ENCODE measurements at places on chromosomes 6 and 20.

DNA sequence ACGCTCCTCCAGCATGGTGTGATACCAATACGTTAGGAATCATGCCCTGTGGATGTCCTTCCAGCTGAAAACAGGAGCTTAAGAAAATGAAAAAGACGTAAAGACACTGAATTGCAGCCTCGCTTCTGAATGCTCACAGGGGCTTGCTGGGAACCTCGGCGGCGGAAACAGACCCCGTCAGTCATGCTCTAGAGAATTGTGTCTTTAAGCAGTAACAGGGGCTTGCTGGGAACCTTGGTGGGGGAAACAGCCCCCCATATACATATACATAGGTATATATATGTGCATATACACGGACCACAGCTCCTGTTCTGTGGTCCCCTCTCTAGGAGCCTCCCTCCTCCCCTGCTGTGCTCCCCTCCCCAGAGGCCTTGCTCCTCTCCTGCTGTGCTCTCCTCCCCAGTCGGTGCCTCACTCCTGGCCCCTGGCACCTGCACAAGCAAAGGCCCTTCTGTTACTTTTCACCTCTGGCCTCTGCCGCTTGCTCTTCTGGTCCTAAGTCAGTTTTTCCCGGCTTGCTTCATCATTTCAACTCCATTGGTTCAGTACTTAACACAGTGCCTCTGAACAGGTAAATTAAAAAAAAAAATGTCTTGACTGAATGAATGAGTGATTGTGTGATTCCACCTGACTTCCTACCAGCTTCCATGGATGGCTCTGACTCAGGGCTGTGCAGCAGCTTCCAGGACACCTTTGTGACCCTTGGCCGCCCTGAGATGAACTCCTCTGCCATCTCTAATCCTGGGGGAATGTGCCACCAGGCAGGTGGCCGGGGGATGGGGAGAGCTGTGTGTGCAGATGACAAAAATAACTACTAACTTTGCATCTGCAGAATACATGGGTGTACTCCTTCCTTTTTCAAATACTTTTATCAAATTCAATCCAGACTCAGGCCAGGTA, 246.1 kb downstream of the SMOC2 start:
- no peak for DNase-seq

- no peak for DNase-seq
Observed at GRCh38 chr6:77245026-77245425, 218.3 kb downstream of the HTR1B start.

DNA sequence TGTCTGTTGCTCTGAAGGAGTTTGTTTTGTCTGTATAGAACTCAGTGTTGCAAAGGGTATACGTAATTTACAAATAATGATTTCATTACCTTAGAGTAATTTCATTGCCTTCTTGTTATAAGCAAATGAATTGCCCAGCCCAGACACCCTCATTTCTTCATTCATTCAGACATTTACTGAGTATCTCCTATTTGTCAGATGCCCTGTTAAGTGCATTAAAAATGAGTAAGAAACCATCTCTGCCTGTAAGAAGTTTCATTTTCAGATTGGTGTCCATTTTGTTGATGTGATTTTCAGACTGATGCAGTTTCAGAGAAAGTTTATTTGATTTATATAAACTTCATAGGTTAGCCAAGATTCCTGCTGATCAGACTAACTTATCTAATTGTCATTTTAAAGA, 429.3 kb downstream of the PHF3 start:
- DNase-seq = no peak

DNA sequence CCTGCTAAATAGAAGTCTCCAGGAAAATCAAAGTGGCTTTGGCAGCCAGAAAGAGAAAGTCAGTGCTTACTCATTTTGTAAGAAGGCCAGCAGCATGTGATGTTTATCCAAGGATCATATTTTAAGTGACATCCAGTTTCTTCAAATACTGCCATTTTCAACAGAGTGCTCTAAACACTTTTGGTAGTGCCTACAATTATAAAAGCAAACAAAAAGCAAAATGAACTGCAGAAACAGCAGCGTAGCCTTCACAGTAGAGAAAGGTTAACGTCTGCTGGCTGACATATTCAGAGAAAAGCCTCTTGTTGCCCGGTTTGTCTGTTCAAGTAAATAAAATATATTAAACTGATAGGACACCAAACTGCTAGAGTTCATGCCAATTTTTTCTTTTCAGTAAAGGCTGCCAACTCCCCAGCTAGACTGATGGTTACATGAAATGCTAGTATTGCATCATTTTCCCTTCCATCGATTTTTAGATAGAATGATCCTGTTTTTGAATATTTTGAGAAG, 705.7 kb upstream of the SLC35B3 start:
- no peak for DNase-seq

- no peak for DNase-seq
Observed at GRCh38 chr6:29509711-29510110, 22.0 kb upstream of the MAS1L start.

DNA sequence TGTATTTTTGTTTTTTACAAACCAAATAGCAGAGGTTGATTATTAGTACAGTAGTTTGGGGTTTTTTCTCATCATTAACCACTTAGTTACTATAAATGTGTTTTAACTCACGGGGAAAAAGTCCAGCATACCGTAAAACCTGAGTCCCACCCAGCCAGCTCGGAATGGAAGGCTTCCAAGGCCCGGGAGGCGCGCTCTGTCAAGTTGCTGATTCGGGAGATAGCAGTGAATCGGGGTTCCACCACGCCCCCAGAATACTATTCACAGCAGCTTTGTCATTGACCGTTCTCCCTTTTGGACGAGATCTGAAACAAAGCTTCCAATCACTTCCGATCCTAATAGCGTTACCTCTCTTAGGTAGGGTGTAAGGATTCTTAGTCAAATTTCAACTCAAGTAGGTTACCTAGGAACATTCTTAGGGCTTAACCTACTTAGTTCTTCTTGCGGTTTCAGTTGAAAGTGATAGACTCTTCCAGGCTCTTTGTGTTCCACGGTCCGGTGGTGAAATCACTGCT, 232.8 kb upstream of the QKI start:
- DNase-seq = no peak

- DNase-seq = no peak
Observed at GRCh38 chr6:105593805-105594671, 191.2 kb upstream of the PREP start.

DNA sequence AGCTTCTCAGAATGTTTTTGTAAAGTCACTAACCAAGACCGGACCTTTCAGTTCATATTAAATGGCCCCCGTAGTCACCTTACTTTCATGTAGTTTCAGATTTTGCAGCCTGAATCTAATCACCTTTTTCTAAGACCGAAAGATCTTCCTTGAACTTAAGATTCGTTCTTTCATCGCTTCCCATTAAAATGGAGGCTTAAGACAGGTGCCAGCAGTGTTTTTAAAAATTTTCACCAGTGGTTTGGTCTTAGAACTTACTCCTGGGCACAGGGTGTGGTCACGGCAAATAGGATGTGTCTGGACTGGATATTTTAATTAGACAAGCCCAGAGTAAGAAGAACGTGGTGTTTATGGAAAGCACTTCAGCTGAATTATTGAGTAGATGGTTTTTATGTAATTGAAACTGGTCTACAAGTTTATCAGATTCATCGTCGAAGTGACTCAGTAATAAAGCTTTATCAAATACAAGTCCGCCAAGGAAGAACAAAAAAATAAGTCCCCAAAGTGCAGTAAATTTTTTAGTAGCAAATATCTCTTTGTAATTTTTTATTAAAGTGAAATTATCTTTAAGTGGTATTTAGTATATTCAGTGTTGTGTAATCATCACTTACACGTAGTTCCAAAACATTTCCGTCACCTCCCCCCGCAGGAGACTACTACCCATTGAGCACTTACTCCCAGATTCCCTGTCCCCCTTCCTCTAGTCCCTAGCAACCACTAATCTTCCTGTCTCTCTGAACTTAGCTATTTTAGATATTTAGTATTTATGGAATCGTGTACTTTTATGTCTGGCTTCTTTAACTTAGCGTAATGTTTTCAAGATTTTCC, 868 bp downstream of the SRSF3 start:
- peak; percentile 29 for DNase-seq

DNA sequence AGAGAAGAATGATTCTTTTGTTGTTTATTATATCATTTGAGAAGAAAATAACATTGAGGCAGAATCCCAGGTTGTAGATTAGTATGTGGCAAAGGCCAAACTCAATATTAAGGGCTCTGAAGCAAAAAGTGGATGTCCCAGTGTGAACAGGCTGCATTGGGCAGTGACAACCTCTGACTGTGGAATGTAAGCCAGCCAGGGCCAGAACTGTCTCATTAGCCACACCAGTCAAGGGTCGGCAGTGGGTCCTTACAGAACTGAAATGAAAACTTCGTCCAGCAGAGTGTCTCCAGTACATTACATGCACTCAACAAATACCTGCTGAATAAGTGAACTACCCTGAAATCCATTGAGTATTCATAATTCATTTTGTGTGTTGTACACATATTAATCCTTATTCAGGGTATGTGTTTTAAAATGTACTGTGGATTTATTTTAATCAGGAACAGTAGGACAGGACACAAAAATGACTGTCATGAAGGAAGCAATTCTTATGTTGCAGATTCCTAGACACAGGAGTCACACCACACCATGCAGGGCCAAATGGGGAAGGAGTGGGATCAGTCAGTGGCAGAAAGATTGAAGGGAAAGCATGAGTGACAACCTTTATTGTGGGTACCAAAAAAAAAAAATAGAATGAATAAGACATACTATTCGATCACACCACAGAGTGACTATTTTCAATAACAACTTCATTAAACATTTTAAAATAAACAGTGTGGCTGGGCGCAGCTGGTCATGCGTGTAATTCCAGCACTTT, 64.9 kb upstream of the UTRN start:
- DNase-seq = no peak

DNA sequence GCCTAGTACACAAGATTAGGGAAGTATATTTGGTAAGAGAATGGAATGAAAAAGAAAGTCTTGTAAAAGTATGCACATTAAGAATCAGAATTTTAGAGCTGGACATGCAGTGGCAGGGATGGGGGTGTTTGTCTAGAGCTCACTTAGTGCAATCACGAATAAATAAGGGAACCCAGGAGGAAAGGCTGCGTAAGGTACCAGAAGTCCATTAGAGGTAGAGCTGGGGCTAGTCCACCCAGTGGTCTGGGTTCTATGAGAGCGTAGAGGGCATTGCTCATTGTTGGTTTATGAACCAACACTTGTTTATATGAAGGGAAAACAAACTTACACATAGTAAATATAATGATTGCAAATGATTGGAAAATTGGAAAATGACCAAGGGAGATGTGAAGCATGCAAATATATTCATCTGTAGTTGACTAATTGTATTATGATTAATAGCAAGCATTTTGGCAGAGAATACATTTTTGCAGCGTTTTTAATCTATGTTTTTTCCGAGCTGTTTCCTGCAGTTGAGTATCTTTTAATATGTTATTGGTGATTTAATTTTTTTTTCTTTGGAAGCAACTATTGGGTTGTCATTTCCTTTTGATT, 3.2 kb downstream of the CDC40 start:
- DNase-seq = no peak

DNA sequence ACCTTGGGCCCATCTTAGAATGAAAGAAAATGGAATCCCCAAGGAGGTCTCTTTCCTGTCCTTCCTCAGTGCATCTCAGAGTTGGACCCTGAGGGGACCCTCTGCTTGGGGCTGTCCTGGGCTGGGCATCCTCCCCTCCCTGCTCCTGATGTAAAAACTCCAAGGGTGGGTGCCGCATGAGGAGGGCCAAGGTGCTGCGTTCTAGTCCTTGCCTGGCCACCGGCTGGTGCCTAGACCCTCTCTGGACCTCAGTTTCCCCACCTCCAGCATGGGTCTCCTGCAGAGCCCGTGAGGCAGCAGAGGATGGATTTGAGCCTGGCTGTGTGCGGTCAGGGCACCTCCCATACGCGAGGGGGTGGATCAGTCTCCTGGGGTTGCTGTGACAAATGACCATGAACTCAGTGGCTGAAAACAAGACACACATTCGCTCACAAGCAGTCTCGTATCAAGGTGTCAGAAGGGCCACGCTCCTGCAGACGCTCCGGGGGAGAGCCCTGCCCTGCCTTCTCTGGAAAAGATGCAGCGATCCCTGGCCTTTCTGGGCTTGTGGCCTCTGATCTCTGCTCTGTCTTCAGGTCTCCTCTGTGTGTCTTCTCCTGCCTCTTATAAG, 54.7 kb downstream of the CHMP4B start:
- no peak for DNase-seq

Data from GF-D8 (cell line).